T-helper 22 cell (primary cell): ENCODE measurements at places on chromosomes 4 and X.

- no peak for DNase-seq
Measured at GRCh38 chrX:136541294-136541693, 9.3 kb downstream of the VGLL1 start.

- no peak for DNase-seq
Measured at GRCh38 chr4:155403886-155404285, 27.1 kb upstream of the MAP9 start.

DNA sequence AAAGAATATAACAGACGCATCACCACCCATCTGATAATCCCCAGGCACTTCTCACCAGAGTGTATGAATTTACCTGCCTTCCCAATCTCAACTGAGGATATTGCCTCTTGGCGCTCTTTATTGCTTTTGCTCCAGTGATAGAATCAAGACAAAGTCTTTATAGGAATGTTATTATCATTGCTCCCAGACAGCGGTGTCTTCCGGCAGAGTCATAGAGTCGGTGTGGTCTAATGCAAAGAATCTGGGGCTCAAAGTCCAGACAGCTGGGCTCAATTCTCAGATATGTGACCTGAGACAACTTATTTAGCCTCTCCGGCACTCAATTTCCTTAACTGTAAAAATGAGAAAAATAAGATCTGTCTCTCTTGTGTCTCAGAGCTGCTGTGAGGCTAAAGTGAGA, 106.1 kb upstream of the PAK3 start:
- no peak for DNase-seq

GRCh38 chrX:31228909-31229308, 157.1 kb upstream of the FTHL17 start:
- DNase-seq = no peak

- no peak for DNase-seq
Measured at GRCh38 chr4:139559687-139560086, 3.7 kb upstream of the SETD7 start.

GRCh38 chr4:74793757-74794381, 454 bp downstream of the BTC start:
- no peak for DNase-seq

DNA sequence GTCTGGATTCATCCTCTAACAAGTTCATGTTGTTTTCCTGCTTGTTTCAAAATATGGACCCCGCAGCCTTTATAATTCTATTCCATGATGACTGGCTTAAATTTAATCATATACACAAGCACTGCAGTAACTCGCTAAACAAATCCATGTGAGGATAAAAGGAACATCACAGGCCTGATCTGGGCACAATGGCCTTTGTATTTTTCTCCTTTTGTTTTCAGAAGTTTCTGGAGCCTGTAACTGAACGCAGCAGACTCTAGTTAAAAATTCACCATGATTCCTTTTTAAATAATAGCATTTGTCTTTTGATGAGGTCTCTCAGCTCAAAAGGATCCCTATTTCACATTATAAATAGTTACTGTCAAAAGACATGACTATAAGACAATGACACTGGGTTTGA, 30.2 kb upstream of the TMEM184C start:
- DNase-seq = no peak

- no peak for DNase-seq
Measured at GRCh38 chr4:129668092-129668491, 572.1 kb downstream of the C4orf33 start.

DNA sequence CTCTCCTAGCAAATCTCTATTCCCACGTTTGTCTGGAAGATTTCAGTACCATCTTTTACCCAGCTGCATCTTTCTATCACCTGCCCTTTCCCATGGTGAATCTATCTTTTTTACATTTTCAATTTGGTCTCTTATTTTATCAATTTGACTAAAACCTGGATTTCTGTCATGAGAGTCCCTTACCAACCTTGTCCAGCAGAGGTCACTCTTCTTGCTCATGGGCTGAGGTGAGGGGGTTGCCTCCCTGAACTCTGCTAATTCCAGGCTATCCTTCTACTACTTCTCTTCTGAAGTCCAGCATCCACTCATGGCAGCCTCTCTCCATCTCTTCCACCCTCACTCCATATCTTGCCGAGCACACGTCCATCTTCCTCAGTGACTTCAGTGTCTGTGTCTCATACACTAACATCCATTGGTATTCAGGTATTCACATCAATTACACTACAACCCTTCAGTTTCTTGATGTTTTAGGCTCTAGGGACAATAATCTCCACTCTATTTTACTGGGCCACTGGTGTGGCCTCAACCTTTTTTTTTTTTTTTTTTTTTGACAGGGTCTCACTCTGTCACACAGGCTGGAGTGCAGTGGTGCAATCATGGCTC, 17.8 kb upstream of the ZNF827 start:
- no peak for DNase-seq

DNA sequence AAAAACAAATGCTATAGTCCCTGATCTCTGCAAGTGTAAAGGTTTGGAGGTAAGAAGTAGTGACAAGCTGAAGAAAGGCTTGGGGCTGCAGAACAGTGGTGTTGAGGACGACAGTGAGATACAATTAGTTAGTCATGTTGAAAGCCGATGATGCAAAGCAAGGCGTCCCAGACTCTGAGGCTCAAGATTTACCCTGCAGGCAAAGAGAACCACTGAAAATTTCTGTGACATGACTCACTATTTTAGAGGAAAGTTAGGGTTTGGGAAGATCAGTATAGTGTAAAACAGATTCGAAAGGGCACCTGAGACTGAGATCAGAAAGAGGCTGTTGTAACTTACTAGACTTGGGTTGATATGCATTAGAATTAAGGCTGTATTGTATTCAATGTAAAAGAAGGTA, 281.3 kb upstream of the FTHL17 start:
- no peak for DNase-seq

DNA sequence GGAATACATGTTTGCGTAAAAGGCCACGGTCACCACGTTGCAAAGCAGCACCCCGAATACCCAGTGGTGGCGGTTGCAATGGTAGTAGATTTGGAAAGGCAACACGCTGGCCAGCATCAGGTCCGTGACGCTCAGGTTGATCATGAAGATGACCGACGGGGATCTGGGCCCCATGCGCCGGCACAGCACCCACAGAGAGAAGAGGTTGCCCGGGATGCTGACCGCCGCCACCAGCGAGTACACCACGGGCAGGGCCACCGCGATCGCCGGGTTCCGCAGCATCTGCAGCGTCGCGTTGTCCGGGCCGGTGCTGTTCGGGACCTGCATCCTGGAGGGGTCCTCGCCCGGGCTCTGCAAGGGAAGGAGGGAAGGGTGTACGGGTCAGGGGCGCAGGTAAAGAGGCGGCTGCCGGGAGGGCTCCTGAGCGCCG, 13.5 kb upstream of the ASMTL start:
- no peak for DNase-seq

GRCh38 chr4:126513596-126513995, 1119.2 kb upstream of the INTU start:
- no peak for DNase-seq

GRCh38 chr4:101256222-101256621, 91.1 kb downstream of the PPP3CA start:
- no peak for DNase-seq

DNA sequence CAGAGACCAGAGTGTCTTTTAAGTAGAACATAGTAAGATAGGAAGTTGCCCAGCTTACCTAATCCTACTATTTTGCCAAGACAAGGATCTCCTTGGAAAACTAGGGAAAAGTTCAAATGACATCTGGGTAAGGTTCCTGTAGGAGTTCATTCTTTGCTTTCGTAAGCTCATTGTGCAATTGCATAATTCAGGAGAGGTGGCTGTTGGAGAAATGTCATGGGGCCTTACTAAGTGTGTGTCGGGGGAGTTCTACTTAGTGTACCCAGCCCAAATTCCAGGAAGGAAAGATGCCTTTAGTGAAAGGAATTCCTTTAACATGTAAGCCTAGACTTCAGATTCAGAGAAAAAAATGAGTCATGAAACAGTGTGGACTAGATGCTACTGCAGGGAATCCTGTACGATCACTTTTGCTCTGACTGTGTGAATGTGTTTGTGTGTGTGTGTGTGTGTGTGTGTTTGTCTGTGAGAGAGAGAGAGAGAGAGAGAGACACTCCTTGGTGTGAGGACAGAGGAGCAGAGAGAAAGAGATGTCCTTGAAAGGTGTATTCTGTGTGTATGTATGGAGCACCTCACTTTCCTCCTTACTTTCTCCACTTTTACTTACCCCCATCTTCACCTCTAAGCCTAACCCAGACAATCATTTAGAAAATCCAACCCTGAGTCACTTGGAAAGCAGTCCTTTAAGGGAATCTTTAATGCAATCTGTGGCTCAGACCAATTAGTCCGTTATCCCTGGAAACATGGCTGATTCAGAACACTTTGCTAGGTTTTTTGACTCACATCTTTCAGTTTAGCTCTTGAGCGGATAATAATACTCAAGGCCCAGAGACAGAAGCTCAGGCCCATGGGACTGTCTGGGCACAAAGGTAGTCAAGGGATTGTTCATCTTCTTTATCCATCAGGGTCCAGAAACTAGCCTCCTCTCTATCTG, 114.5 kb upstream of the ACSL4 start:
- no peak for DNase-seq

DNA sequence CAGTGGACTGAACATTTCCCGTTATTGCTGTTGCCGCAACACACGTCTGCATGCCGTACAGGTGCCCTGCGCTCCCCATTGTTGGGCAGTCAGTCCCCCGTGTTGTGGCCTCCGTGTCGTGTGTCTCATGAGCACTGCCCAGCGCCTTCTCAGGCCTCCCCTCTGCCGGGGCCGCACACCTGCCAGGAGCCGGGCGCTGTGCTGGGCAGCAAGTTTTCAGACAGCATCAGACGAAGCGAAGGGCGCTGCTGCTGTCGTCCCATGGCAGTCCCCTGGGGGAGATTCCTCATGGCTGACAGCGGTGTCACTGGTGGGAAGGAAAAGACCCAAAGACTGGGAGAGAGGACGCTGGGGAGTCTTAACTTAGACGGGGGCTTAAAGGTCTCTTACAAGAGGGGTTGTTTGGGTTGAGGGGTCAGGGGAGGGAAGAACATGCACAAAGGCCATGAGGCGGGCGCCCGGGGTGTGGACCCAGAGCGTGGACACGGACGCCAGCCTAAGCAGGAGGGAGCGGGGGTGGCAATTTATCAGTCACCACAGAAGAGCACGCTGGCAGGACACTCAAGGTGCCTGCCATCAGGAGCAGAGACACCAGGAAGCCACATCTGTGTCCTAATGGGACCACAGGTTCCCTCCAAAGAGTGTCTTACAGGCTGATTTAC, 47.3 kb downstream of the RGS12 start:
- DNase-seq = no peak

DNA sequence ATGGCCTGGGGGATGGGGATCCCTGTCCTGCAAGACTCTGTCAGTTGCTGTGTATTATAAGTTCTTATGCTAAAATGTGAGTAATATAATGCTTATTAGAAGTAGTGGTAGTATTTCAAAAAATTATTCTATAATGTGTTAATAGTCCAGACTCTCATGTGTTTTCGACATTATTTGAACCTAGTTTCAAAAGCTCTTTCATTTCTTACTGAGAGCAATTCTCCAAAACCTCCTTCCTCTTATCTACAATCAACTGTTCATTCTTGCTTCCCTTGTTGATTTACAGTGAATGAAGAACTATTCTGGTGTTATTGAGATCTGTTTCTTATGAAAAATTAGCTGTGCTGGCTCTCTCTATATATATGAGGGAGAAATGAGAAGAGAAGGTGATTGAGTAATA, 32.9 kb upstream of the PTPN13 start:
- DNase-seq = no peak

- DNase-seq = no peak
Measured at GRCh38 chr4:180281724-180282123, 1961.5 kb upstream of the TENM3 start.

GRCh38 chrX:129781134-129781672, 1.5 kb downstream of the SASH3 start:
- peak; percentile 77 for DNase-seq

DNA sequence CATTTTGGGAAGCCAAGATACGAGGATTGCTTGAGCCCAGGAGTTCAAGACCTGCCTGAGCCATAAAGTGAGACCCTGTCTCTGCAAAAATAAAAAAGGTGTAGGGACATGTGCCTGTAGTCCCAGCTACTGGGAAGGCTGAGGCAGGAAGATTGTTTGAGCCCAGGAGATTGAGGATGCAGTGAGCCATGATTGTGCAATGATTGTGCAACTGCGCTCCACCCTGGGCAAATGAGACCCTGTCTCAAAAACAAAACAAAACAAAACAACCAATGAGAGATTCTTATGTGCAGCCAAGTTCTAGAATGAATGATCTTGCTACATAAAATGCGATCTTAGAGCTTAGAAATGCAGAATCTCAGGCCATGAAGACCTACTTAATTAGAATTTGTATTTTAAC, 22.5 kb downstream of the SLC9B2 start:
- DNase-seq = no peak

DNA sequence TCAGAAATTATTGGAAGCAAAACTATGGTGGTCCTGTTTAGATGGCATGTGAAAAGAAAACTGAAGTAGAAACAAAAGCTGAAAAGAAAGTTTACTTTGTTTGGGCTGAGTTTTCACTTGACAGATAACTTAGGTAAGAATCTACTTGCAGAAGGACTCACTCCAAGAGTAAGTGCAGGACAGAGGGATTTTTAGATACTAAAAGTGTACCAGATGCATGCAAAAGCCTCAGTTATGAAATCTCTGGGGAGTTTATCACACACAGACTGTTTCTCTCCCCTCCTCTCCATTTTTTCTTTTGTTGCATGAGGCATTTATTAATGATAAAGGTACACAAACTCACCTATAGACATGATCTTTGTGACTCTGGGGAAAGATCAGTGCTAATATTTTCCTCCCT, 127.5 kb upstream of the GIMD1 start:
- no peak for DNase-seq

- DNase-seq = no peak
Measured at GRCh38 chrX:48523682-48524081, 2.1 kb downstream of the EBP start.

DNA sequence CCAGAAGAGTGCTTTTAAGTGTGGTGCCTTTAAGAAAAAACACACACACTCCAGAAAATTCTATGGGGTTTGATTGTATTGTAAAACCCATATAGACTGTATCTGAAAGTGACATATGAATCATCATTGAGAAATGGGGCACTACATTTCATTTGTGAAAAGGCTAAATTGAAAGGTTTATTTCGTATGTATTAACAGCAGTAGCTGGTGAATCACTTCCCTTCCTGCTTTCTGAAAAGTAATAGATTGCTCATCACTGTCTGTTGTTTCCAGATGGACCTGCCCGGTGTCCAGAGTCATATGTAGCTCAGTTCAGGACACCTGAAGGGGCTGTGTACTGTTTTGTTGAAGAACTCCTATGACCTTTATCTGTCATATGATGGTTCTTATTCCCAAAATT, 28.1 kb upstream of the HPRT1 start:
- DNase-seq = no peak

- no peak for DNase-seq
Measured at GRCh38 chr4:851701-852430, 25.9 kb upstream of the CPLX1 start.

DNA sequence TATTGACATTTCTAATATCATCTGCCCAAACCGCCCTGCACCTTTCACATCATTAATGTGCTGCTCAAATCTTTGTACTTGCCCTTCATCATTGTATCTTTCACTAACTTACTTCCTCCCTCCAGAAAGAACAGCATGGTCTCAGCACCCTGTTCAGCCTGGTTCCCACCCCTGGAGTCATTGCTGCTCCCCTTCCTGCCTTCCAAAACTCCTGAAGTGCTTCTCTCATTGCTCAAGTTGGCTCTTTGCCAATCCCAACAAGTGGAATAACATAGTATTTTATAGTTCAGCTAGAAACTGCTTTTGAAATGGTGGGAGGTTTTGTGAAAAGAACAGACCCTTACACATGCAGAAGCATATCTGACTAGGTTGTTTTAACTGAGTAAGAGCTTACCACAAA, 14.0 kb upstream of the TTC29 start:
- no peak for DNase-seq

GRCh38 chr4:107216379-107216778, 180.3 kb upstream of the DKK2 start:
- DNase-seq = no peak
